Anterior cingulate cortex (tissue), 58 donors: ENCODE measurements at places on chromosomes 3 and 15.

DNA sequence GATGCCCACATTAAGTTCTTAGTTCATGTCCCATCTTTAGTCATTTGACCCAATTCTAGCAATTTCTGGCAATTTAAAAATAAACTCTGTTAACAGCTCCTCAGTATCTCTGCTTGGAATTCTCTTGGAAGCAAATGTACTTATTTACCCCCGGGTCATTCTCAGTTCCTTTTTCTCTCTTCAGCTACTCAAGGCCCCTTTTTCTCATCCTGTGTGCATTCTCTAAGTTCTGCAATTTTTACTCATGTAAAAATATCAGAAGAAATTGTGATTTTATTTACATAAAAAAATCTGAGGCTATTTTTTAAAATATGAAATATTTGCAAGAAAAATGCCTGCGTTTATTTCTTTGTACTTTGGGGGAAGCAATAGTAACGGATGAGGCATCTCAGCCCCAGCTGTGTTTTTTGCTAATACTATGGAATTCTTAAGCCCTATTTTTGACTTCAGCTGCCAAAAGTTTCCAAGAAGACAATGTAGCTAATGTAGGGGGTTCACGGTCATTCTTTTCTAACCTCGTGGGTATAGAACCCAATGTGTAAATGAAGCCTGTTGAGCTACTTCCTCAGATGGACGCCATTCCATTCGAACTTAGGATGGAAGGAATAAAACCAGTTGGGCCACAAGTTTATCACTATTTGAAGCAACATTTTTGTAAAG is 20.0 kb downstream of the CERS3 start:
- no peak for DNase-seq

DNA sequence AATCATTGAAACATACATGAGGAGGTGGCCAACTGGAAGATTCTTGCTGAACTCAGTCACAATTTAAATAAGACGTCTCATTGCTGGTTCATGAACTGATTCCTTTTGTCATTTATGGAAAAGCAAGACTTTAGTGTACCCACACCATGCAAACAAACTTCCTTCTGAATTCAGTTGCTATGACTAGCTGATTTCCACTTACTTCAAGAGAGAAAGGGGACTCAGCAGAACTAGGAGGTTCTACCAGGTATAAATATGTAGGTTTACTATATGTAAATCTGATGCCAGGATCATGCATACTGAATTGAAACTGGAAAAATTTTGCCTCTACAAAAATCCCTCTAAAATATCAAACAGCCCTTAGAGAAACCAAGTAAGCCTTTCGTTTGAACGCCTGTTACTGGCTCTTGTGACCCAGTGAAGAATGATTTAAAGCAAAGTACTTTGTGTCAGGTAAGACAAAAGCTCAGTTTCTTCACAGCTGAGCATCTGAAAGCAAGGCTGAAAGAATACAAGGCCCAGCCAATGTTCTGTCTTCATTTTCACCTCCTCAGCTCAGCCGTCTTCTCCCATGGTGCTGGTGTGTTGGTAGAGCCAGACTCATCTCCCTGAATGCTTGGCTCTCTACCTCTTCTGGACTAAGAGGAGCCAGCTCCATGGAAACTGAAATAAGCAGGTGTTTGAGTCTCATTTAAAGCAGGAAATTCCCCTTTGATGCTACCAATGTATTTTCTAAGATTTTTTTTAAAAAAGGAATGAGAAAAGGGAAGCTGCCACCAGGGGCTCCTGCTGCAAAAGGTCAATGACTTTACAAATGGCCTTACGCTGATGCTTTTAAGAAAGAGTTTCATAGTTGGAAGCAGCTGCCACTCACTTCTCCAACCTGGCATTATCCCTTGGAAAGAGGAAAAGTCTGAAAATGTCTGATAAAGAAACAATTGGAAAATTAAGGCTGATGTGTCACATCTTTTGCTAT is 301.6 kb downstream of the EFHB start:
- DNase-seq: no peak

DNA sequence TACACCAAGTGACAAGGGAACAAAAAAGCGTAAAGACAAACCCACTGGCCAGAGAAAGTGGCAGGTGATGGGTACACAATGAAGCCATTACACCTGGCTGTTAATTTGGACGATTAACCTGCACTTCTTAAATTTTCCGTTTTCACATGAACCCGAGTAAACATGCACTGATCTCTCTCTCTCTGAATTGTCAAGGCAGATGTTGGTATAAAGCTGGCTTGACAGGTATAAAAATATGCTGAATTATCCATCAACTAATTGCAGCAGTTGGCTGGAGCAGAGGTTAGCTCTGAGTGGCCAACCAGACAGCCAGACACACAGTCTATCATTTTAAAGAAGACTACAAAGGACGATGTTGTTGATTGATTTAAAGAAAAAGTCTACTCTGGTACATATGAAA is 561.7 kb upstream of the ALCAM start:
- no peak for DNase-seq

- no peak for DNase-seq
Measured at GRCh38 chr15:42804739-42805138, 67.8 kb upstream of the CDAN1 start.

GRCh38 chr3:10371167-10371566 is 50.3 kb upstream of the SEC13 start:
- no peak for DNase-seq

DNA sequence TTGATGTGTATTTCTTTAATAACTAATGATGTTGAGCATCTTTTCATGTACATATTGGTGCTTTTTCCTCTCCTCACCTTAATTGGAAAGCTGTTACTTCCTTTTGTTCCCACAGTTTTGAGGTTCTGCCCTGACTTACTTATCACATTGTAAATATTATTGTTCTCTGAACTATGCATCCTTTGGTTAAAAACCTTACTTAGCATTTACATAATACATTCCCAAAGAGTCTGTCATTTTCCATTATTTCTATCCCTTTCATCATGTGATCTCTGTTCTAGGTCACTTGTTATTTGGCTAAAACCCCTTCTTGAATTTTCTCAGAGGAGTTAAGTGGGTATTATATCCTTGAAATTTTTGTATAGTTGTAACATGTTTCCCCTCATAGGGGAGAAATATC is 33.0 kb downstream of the SLC12A6 start:
- no peak for DNase-seq

DNA sequence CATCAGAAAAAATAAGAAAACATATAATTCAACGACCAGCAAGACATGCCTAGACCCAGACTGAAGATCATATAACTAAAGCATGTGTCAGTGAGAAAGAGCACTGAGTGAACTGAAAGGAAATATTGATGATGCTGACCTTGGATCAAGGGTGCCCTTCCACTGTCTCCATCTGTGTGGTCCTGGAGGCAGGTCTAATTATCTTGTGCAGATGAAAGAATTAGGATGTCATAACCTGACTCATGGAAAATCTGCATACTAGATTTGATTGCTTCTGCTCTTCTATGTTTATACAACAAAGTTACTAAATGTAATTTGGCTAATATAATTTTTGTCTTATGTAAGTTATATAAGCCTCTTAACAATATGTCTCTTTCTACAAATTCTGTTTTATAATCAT is 264.6 kb upstream of the TGFBR2 start:
- DNase-seq: no peak

DNA sequence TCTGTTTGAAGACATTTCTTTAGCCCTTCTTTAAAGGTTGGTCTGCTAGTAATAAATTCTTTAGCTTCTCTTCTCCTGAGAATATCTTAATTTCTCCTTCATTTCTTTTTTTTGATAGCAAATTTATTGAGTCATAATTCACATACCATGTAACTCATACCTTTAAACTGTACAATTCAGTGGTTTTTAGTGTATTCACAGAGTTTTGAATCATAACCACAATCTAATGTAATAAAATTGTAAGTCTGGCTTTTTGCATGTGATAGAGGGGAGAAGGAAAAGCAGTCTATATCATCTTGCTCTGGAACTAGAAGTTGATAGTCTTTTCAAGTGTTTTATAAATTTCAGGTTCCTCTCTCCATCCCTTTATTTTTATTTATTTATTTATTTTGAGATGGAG is 81.3 kb downstream of the APBA2 start:
- no peak for DNase-seq

- DNase-seq: no peak
Measured at GRCh38 chr3:150355574-150355973, 52.5 kb upstream of the TSC22D2 start.

- no peak for DNase-seq
Measured at GRCh38 chr15:57061696-57062095, 143.3 kb downstream of the TCF12 start.

DNA sequence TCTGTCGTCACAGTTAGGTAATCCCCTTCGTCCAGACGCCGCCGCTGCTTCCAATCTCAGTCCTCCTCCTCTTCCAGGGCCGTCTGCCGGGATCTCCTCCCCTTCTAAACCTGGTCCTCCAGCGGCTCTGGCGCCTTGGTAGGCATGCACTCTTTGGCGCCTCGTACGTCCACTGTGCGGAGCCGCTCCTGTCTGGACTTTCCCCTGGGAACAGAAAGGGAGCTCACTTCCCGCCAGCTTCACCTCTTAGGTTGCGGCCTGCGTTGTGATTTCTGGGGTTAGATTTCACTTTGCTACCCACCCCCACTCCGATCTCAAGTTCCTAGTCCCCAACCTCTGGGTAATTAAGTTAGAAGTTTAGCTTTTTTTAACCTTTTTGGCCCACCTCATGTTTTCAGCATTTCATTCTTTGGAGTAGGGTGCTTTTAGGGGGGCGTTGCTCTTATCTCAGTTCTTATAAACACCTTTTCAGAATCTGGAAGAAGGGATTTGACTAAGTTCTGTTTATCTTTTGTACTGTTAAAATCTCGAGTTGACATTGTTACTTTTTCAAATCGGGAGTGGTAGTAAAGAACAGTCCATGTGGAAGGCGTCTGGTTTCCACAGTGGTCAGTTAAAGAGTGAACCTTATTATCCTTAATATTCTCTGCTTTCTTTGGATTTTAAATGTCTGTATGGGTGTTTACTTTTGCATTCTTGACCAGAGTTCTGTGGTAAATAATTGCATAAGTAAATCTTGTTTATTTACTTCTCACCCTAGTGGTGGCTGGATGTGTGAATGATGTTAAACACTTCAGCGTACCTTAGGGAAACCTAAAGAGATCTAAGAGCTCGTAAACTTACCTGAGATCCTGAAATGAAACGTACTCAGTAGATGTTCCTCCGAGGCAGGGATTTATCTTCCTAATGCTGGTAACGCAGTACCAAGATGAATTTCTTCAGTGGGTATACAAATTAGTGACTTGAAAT is 611 bp downstream of the CTDSPL2 start:
- DNase-seq: no peak

- DNase-seq: no peak
Measured at GRCh38 chr3:188772886-188773285, 398.9 kb upstream of the TPRG1 start.

DNA sequence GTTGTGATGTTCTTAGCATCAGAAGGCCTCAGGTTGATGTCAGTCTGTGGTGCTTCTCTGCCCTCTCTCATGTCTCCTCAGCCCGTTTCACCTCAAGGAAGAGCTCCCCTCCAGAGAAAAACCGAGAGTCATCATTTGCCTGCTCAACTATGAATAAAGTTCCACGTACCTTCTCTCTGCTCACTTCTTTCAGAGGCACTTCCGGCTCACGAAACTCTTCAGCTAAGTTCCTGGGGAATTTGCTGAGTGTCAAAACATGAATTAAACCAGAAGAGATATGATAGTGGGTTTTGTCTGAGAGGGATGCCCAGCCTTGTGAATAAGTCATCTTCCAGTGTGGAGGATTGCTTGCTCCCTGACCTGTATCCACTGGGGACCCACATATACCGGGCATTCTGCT is 37.7 kb downstream of the CCR4 start:
- no peak for DNase-seq

DNA sequence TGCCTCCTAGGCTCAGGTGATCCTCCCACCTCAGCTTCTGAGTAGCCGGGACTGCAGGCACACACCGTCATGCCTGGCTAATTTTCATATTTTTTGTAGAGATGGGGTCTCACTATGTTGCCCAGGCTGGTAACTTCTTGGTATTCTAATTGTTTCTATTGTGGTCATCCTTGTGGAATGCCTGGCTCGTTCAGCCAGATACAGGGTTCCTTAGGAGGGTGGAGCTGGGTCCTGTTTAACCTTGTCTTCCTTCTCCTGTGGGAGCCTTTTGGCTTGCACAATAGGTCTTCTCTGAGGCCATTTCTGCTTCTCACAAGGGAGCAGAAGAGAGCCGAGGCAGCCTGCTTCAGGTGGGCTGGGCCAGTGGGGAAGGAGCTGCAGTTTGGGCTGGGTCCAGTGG is 15.7 kb downstream of the PLEKHO2 start:
- DNase-seq: no peak

DNA sequence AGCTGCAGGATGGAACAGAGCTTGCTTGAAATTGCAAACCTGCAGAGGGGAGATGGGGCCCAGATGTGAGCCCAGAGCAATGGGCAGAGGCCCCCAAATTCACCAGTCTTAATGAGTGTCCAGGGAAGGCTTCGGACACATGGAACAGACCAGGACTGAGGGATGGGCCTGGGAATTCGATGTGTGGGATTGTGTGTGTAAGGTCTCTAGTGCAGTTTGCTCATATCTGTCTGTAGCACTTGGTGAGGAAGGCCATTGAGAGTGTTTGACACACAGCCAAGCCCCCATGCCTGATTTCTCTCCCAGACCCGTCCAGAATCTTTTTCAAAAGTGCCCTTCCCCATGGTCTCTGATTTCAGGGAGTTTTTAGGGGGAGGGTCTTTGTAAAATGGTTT is 17.2 kb downstream of the TEX264 start:
- DNase-seq: no peak

- DNase-seq: no peak
Measured at GRCh38 chr3:33403756-33404155, 36.4 kb downstream of the UBP1 start.

GRCh38 chr15:50764461-50765194 is 878 bp downstream of the SPPL2A start:
- DNase-seq: no peak

- no peak for DNase-seq
Measured at GRCh38 chr3:98325055-98325454, 28.6 kb upstream of the OR5K4 start.

- DNase-seq: no peak
Measured at GRCh38 chr15:73482166-73482565, 39.2 kb downstream of the REC114 start.

DNA sequence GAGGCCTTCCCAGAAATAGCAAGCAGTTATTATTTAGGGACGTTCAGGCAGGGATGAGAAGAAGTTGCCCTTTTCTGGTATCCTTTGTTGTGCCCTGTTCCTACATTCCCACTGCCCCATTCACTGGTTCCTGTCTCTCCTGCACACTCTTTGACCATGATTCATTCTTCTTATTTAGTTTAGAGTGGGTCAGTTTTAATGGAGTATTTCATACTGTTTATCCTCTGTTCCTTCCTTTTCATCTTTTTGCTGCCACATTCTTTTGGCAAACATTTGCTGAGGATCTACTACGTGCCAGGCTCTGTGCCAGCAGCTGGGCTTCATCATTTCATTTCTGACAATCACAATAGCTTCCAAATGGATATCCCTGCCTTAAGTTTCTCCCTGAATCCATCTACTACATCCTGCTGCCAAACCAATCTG is 11.8 kb upstream of the EID1 start:
- DNase-seq: no peak

GRCh38 chr15:69499521-69500211 is 47.0 kb downstream of the RPLP1 start:
- no peak for DNase-seq

- DNase-seq: peak; percentile 83
Measured at GRCh38 chr3:157132936-157133335, 27.0 kb downstream of the CCNL1 start.

GRCh38 chr3:81041331-81041730 is 720.1 kb downstream of the GBE1 start:
- no peak for DNase-seq

GRCh38 chr3:11626084-11626463 is 17.6 kb downstream of the VGLL4 start:
- DNase-seq: no peak

GRCh38 chr3:126083138-126083445 is 832 bp downstream of the SLC41A3 start:
- no peak for DNase-seq
